ENCODE measurements at places on chromosomes 3 and 15. TPM values are rescaled to one million over a fixed set of nuclear protein-coding genes. Genes with fewer than 3 reads are reported as not detected.
A peak's percentile ranks its signal among the peaks of the same experiment; 100 is the strongest.

ALG3 gene
- 37.0 TPM for polyA plus RNA-seq

SYNM gene
- polyA plus RNA-seq, result 1.9 TPM

ST3GAL6 gene
- 100 TPM for polyA plus RNA-seq

ZNF774 gene
- polyA plus RNA-seq, result 5.4 TPM

TLE3 gene
- polyA plus RNA-seq, result 35.5 TPM

ECE2 gene
- polyA plus RNA-seq, result not detected

GAP43 gene
- polyA plus RNA-seq, result 0.30 TPM

DNA sequence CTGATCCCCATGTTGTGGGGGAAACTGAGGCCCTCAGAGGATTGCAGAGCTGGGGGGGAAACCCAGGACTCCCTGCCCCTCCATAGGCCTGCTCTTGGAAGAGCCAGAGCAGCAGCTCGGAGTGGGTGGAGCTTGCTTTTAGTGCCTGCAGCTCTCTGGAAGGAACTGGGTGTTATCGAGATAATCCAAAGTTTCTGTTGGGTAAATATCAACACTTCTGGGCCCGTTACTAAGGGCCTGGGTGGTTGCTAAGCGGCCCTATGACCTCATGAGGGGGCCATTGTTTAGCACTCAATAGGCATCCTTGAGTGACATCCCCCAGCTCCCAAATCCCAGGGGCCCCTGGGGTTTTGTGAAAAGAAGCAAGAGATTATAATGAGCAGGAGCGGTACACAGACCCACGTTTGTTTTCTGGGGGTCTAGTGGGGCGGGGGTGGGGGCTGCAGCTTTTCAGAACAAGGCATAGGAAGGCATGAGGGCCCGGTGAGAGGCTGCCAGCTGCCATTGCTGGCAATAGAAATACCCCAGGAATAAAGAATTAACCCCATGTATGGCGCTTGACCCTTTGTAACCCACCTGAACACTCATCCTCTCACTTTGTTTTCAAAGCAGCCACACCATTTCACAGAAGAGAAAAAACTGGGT is 48.3 kb upstream of the ATP2B2 start:
- DNase-seq, result no peak

DNA sequence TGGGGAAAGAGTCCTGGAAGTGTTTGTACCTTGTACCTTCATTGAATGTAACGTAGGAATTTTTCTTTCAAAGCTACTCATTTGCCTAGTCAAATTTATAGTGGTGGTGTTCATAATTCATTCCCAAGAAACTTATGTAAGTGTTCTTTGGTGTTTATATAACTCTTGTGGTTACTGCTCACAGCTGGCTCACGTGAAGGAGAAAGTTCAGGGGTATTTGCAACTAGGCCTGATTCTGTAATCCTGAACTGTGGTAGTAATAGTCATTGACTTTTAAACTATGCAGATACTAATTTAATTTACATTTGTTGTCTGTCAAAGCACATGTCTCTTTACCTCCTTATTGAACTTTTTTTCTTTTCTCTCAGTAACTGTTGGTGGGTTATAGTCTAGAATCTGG is 50.5 kb upstream of the TEX264 start:
- DNase-seq, result peak; percentile 3

- DNase-seq, result no peak
These were observed 41.3 kb downstream of the METTL6 start for GRCh38 chr3:15385901-15386653.

GRCh38 chr3:114226313-114226712 is 11.1 kb downstream of the ZNF80 start:
- DNase-seq, result no peak

DNA sequence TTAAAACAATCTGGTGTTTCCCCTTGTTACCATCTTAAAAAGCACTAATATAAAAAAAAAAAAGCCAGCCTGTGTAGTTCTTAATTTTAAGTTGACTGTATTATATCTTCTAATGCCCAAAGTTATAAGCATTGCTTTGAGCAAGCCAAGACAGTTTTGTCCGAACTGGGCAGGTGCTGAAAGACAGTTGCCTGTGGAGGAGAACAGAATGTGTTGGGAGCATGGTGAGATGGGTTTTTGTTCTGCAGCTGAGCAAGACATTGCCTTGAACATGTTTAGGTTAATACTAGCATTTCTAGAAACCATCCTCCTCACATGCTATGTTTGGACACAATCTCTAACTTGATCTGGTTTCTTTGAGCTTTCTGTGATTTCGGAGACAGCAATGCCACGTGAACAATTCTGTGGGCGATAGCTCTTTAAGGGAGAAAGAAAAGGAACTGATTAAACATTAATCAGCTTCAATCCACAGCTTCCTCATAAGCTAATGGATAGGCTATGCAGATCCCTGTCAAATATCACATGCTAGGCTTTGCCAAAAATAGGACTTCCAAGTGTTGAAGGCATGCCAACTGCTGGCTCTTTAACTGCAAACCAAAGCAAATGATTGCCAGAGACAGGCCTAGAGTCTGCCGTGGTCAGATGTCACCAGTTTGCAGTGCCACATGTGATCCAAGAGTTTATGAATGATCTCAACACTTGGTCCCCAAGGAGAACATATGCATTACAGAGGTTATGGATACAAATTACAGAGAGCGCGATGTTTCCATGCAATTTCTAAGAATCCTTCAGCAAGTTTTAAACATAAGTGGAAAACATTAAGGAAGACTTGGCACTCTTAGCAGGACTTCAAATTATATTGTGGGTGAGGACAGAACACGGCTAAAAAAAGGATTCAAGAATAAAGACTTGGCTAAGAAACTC is 428.1 kb downstream of the ROBO2 start:
- peak; percentile 22 for DNase-seq

DNA sequence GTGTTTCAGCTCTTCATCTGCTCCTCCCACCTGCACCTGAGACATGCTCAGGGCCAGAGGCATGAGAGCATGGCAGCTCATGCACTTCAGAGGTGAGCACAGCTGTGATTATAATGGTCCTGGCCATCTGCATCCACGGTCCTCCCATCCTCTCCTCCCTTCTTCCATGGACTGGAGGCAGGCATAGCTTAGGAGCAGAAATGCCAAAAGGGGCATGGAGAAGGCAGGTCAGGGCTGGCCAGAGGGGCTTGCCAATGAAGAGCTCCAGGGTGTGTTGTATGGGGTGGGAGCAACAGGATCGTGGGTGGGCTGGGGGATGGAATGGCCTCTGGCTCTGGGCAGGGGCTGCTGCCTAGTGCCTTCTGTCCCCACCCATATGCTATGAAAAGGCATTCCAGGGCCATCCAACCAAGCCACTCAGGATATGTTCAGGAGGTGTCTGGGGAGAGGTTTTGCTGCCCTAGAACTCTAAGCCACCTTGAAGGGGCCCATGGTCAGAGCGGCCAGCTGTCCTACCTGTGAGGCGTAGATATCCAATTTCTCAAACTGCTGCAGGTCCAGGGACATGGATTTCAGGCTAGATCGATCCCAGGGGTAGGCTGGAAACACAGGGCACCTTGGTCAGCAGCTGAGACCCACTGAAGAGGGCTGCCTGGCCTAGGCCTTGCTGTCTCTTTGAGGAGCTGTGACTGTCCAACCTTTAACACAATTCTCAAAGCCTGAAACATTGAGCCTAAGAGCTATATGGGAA is 26.1 kb downstream of the KY start:
- no peak for DNase-seq

- no peak for DNase-seq
These were observed 83.6 kb downstream of the SMAD6 start for GRCh38 chr15:66785637-66786036.

- no peak for DNase-seq
These were observed 38.9 kb downstream of the CACNA2D2 start for GRCh38 chr3:50464569-50464968.

DNA sequence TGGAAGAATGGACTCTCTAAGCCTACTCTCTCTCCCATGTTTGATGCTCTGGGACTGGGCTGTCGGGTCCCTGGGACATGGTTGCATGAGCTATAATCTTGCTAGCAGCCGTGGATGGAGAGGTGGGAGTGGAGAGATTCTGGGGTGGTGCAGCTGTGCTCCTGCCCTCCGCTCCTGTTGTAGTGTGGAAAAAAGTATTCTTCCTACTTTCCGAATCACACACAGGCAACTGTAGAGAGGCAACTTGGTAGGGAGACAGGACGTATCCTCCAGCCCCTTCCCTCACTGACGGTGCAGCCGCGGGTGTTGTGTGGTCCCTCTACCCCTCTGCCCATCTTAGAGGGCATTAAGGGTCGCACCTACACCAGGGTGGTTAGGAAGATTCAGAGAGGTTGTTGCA is 281.4 kb upstream of the TLE3 start:
- DNase-seq, result no peak

GRCh38 chr3:46830801-46831200 is 32.4 kb downstream of the MYL3 start:
- no peak for DNase-seq

- DNase-seq, result no peak
These were observed 175.4 kb upstream of the LINGO1 start for GRCh38 chr15:77808075-77808474.

DNA sequence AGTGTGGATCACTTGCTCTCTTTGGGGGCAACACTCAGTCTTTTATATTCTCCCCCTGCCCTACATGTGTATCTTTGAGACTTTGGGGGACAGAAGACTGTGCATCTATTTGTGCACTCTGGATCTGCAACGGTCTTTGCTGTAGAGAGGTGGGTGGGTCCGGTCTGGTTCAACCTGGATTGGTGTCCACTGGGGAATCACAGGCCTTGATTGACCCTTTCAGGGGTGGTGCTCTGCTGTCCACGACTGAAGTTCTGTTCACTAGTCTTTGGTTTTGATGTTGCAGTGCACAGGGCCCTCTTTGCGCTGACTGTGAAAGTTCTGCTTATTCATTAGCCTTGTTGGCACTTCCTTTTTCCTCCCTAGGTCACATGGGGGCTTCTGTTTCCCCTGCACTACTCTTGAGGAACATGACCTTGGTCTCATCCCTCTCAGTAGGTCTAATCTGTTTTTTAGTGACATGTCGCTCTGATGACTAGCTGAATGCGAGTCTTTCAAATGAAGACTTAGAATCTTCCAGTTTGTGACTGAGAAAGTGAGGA is 284.2 kb downstream of the SV2B start:
- no peak for DNase-seq

DNA sequence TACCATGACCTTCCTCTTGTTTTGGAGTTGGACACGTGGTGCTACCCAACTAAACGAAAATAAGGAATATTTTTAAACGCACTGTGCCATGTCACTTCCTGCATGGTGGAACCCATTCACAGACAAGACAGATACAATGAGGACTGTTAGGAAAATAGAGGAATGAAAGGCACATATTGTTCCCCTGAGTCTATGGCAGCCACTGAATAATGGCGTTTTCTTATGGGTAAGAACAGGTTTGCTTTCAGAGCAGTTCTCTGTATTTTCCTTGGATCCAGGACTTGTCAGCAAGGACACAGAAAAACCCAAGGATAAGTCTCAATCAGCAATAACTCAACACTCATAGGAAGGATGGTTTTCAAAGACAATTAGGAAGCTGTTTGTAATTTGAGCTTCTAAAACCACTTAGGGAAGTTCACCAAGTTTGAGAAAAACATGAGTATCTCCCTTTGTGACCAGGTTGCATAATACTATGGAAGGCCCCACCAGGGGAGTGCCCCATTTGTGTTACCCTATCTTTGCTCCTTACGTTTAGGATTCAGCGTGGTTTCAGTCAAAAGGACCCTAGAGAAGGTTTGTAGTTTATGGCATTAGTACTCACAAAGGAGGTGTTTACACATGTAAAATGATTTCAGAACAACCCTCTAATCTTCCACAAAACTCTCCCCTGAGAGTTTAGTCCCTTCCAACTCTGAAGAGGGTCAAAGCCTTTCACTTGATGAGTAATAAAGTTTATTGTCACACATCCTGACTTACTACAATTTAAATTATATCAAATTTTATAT is 487.2 kb upstream of the ATP11B start:
- DNase-seq, result no peak

- DNase-seq, result no peak
These were observed 76.8 kb upstream of the SOX14 start for GRCh38 chr3:137687181-137687879.

All from left kidney (tissue), 8 donors.